Activated naive CD8-positive, alpha-beta T cell treated with anti-CD3 and anti-CD28 coated beads, Interleukin-2, amount 50 U/mL, for 16 hours (primary cell): ENCODE measurements at places on chromosomes 16 and 17.

- no peak for DNase-seq
Observed at GRCh38 chr16:57815987-57816745, 13.9 kb upstream of the KIFC3 start.

- DNase-seq: no peak
Observed at GRCh38 chr17:77782201-77782600, 176.3 kb upstream of the TNRC6C start.

GRCh38 chr17:67559381-67559966, 158.3 kb upstream of the NOL11 start:
- no peak for DNase-seq

GRCh38 chr16:47461598-47462266, 601 bp downstream of the PHKB start:
- no peak for DNase-seq
